NCI-H146 (cell line): ENCODE measurements at places on chromosomes 7 and 10.

DNA sequence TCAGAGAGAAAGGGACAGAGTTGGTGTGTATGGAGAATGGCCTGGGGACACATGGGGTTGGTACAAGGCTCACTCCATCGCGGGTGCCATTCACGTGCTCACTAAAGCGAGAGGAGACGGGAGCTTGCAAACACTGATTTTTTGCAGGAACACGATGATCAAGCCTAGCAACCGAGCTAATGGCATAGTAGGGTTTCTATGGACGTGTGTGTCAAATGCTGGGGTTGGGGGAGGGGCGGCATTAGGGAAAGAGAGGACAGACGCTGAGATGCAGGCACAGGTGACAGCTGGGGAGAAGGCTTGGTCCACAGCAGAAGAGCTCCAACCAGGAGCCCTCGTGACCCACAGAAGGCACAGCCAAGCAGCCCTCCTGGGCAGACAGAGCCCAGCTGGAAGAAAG lies 33.9 kb downstream of the RCC1L start:
- no peak for DNase-seq

GRCh38 chr10:121098751-121099150 lies 247.6 kb downstream of the WDR11 start:
- DNase-seq: no peak

DNA sequence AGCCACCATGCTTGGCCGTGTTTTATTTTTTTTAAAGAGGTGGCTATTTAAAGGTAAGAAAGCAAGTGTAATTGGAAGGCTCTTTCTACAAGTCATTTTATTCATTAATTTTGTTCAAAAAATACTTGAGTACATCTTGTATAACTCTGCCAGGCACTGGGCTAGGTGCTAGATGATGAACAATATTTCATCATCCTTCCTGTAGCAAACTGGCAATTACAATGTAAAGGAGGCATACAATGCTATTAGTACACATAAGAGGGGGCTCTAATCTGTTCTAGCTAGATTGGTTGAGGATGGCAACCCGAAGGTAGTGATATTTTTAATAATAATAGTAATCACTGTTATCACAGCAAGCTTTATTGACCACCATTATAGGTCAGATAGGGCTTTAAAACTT lies 215.5 kb upstream of the KLF14 start:
- no peak for DNase-seq

- DNase-seq: no peak
These were observed 240.7 kb downstream of the TSPAN12 start for GRCh38 chr7:120617275-120617674.

DNA sequence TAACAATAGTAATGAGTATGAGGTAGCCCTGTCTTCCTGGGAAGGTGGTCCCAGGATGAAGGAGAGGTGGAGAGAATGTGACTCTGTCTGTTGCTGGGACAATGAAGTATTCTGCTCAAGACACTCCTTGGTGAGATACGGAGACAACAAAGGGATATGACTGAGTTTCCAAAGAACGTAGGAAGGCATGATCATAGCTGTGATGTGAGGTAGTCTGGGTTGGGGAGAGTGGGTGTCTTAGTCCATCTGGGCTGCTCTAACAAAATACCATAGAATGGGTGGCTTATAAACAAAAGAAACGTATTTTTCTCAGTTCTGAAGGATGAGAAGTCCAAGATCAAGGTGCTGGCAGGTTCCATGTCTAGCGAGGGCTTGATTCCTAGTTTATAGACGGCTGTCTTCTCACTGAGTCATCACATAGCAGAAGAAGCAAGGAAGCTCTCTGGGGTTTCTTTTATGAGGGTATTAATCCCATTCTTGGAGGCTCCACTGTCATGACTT lies 84.9 kb upstream of the RHOBTB1 start:
- no peak for DNase-seq

DNA sequence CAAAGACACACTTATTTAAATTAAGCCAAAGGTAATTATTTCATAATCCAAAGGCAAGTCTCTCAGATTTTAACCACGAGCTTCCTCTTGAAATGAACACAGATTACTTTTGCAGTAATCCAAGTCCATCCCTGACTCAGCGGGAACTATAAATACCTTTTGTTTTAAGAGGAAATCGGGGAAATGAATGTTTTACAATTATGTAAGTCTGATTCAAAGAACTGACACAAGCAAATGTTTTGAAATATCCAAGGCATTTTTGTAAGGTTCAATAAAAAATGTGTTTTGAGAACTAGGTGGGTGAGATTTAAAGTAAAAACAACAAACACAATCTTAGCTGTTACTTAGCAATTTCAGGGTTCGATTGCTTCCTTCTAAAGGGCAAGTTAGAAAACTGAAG lies 179.8 kb upstream of the ASAH2 start:
- no peak for DNase-seq

DNA sequence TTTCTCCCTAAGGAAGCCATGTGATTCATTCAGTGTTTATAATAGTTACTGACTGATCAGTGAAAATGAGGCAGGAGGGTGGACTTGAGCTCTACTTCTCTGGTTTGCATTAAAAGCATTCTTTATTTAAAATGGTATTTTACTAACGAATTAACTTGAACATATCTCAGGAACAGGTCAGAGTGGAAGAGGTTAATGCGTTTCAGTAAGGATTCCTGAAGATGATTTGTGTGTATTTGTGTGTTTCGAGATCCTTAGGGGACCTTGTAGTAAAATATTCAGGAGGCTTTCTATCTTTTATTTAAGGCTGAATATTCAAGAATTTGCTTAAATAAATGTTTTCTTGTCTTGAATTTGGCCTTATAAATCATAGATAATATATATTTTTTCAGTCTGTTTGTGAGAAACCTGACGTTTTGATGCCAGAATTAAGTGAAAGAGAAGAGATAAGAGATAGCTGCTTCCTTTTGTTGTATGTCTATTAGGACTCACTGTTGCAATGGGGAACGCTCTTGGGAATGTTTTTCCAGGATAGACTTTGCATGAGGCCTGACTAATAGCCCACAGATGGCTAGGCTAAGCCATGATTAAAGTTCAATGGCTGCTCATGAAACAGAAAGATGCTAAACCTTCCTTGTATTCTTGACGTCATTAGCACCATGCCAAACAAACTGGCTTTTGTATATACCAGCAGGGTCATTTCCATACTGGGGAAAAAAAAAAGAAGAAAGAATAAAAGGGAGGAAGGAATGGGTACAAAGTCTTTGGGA lies 93.8 kb upstream of the MTPN start:
- peak; percentile 22 for DNase-seq

DNA sequence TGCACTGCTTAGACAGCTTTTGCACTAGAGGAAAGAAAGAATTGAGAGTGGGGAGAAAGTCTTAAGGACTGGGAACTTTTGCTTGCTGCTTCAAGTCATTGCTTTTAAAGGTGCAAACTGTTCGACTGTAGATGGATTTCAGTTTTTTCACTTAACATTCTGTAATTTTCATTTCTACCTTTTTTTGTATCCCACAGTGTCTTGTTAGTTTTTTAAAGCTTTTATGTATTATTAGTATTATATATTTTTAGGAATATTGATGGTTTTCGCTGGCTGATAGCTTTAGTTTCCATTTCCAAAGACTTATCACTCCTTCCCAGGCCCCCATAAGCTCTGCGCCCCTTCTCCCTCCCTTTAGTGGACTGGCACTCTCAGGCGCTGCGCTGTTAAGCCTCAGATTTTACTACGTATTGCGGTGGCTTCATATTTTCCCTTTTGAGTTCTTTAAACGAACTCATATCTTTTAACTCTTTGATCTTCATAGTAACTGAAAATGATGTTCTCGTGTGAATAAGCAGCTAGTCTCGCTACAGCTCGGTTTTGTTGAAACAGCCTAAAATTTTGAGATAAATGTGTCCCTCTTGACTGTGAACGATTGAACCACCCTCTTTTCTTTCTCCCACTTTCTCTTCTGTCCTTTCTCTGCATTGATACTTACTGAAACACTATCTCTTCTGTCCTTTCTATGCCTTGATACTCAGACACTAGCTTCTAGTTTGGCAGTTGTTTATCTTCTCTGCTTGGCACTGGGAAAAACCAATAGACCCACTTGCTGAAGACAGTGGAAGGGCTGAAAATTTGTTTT lies 2.5 kb upstream of the ETV1 start:
- no peak for DNase-seq

DNA sequence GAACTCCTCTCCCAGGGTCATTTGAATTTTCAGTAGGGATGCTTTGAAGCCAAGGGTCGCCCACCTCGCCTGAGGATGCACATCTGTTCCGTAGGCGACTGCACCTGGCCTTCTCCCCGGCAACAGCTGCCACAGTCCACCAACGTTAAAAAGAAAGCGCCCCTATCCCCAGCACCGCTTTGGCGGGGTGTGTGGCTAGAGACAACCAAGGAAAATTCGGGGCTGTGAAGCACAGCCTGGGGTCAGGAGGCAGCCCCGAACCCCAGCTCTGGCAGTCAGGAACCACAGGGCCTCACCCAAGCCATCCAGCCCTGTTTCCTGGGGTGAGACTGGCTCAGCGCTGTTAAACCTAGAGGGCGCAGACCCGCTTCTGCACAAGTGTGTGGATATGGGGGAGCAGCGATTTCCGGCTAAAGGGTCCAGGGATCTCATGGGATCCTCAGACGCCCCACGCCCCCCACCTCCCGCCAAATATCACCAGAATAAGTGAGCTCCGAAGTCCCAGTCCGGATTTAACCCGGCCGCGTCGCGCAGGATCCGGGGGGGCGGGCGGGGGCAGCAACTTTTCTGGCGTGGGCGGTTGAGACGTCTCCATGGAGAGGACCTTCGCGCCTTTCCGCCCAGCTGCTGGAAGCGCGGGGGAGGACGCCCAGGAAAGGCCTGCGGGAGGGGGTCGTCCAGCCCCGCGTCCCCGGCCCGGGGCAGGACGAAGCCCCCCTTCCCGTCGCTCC lies 822 bp downstream of the ZC3HAV1L start:
- DNase-seq: peak; percentile 63

DNA sequence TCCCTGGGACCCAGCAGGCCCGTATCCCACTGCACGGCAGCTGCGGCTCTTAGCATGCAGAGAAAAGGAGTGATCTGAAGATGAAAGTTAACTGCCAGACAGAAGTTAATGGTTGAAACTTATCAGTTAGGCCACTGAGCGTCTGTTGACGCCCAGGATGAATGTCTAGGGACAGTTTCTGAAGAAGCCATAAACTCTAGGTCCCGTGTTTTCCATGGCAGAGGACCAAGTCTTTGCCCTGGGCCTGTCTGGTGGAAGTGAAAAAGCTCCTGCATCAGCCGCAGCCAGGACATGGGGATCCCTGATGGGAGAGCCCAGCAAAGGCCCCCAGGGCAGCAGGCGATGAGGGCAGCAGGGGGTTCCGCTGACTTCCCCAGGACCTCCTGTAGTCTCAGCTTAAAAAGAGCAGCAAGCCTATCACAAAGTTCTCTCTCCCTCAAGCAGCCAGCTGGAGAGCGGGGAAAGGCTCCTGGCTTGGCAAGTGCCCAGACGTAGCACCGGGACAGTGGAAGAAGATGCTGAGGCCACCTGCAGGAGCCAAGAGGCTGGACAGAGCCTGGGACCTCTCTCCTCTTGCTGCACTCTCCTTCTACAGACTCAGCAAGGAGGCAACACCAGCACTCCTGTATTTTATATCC lies 79.6 kb downstream of the TNS3 start:
- DNase-seq: no peak

- peak; percentile 25 for DNase-seq
These were observed 223.0 kb downstream of the SNX10 start for GRCh38 chr7:26514633-26515032.

DNA sequence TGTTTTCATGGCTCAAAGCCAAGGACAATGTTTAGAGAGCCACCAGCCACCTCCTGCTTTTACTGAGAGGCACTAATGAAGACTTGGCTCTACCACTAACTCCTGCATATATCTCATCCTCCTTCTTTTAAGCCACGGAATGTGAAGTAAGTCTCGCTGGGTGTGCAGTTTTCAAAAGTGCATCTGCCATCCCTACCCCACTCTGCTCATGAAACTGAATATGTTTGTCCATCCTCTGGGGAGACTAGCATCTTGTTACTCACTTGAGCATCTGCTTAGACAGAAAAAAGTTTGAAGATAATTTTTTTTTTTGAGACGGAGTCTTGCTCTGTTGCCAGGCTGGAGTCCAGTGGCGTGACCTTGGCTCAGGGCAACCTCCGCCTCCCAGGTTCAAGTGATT lies 40.8 kb downstream of the EPDR1 start:
- DNase-seq: no peak

DNA sequence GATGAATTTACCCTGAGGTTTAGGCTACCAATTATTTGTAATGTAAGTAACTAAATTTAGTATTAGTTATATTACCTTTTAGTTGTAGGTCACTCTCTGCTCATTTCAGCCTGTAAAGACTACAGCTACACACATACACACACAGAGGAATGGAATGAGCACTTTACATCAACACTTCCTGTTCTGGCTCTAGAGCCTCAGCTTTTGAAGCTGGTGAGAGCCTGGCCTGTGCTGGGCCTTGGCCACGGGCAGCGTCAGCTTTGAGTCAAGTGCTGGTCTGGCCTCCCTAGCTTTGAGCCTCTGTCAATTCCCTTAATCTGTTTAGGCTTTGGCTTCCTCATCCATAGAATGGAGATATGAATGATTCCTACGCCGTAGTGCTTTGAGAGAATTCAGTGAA lies 141.7 kb downstream of the EGFR start:
- DNase-seq: no peak

DNA sequence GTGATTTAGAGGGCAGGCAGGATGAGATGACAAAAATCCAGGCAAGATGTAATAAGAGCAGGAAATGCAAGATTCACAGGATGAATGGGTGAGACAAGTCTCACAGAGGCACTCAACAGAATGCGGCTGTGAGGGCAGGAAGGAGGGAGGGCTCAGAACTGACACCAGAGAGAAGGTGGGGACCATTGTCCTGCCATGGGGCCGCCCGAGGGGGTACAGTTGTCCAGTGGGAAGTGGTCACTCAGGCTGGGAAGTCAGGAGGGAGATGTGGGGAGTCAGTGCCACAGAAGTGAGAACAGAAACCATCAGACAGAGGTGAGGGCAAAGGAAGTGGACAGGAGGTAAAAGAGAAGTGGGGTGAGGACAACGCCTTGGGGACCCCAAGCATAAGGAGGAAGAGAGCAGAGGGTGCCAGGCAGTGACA lies 8.9 kb downstream of the HIP1 start:
- DNase-seq: no peak

GRCh38 chr7:48511080-48511479 lies 339.8 kb downstream of the ABCA13 start:
- no peak for DNase-seq

- DNase-seq: peak; percentile 43
These were observed 162.2 kb downstream of the SH3PXD2A start for GRCh38 chr10:103692952-103693811.

GRCh38 chr7:153454306-153454705 lies 597.9 kb upstream of the DPP6 start:
- DNase-seq: no peak

DNA sequence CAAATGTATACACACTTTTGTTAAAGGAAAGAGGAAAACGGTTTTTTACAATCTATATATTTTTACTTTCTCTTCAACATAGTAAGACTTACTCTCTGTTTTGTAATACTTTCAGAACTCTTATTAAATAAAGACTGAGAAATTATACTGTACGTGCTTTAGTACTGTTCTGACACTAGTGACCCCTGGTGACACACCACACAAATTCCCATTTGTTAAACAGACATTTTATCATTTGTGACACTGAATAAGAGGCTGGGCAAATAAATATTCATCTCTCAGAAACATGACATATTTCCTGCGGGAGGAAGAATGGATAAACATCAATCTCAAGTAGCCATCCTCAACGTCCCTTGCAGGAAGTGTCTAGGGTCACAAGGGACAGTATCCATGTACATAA lies 68.9 kb upstream of the ZNF33B start:
- no peak for DNase-seq

- no peak for DNase-seq
These were observed 75.0 kb upstream of the ADAM12 start for GRCh38 chr10:126463286-126463685.
